ENCODE measurements at places on chromosomes 5 and 9.

DNA sequence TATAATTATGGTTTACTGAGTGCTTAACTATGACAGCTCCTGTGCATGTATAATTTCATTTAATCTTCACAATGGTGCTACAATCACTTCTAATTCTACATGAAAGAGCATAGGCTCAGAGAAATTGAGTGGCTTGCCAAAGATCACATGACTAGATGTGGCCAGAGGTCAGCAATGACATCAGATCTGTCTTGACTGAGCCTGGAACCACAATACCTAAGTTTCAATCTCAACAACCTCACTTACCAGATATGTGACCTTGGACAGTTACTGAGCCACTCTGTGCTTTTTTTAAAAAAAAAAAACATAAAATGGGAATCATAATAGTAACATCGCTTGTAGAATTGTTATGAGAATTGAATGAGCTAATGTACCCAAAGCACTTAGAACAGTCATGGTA lies 130.7 kb downstream of the TRIM32 start:
- DNase-seq = no peak

DNA sequence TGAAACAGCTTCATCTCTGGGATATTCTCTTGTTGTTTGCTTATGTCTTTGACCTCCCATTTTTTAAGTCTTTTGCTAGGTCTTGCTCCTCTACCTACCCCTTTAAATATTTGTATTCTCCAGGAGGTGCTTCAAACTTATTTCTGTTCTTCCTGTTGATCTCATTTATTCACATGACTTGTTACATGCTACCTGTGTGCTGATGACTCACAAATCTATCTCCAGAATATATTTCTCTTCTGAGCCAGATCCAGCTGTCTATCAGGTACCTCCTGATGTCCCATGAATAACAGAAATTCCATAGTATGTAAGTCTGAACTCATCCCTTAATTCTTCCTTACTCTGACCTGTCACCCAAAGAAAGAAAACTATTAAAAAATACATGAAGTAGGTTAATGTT lies 11.0 kb downstream of the NIPBL start:
- DNase-seq = no peak

- peak; percentile 68 for DNase-seq
These were observed 603 bp downstream of the TMEM268 start for GRCh38 chr9:114611516-114612271.

- DNase-seq = no peak
These were observed 291.2 kb downstream of the TMEM167A start for GRCh38 chr5:82785882-82786509.

DNA sequence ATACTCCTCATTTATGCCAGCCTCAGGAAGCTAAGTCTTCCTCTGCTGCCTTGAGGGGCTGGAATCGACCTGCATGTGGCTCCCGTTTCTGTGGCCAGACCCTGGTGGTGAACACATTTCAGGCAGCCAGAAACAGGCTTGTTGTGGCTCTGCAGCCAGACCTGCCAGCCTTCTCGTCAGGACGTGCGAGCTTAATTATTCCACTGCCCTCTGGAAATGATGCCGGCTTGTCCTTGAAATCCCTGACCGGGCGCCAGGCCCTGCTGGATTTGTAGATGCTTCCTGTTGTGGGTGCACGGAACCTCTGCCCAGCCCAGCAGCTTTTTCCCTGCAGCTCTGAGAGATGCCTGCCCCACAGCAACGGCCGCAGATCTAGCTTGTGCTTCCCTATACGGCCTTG lies 41.6 kb downstream of the PDZD2 start:
- DNase-seq = no peak

DNA sequence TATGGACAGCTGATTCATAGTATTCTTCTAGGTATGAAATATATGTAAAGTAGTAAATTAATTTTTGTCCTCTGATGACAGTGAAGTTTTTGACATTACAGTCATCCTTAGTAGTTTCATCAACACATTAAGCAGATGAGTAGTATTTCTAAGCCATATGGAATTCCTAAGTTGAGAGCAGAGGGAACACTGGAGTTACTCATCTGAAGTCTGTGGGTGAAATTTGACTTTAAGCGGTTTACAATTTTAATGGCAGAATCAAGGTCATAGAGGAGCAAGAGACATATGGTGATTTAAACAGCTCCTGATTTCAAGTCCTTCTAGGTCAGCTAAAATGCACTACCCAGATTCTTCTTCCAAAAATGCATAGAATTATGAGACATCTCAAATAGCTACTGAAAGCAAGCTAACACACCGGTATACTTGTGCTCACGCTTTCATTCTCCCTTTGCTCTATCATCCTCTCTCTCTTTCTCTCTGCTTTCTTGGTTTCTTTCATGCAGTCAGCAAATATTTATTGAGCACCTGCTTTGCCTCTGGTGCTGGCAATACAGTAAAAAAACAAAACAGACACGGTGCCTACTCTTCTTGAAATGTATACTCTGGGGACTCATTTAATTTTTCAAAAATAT lies 235.9 kb downstream of the FER start:
- no peak for DNase-seq

GRCh38 chr9:136570916-136571315 lies 25.1 kb upstream of the NOTCH1 start:
- no peak for DNase-seq

DNA sequence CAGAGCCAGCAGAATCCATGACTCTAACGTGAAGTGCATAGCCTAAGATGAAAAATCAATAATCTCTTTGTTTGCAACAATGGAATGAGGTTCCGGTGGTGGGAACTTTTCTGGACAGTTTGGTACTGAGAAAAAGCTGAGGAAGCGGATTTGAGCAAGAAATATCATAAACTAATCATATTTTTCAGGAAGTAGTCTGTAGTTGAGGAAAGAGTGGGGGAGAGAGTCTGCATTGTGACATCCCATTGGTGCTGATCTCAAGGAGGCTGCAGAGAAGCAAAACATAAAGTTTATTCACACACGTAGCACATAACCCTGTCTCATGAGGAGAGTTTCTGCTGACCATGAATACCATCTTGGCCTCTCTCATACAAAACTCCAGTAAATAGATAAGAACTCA lies 15.8 kb upstream of the FCHO2 start:
- no peak for DNase-seq

DNA sequence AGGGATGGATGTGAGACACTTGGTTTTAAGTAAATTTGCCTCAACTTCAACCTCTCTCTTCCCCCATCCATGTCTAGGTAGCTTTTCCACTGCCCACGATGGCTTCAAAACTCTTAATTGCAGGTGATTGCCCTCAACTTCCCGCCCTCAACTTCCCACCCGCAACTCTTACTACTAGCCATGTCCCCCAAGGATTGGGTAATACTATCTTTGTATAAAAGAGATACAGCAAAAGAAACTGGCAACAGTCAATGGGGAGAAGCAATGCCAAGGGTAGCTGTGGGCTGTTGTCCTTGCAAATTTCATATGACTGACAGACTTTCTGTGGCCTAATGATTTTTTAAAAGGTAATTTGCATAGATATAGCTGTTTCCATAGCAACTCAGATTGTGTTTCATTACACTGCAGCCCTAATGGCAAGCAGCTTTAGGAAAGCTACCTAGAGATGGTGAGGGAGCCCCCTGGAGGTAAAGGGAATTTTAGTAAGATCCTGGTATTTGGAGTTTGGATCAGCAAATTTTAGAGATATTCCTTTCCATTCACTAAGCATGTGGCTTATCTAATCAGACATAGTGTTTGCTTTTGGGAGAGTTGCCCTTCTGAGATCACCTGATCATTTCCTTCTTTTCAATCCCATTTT lies 421.5 kb upstream of the DAP start:
- peak; percentile 30 for DNase-seq
